Activated CD4-positive, alpha-beta T cell treated with anti-CD3 and anti-CD28 coated beads, Interleukin-2, amount 50 U/mL, for 1 hour (primary cell): ENCODE measurements at places on chromosomes 11 and 22.

- no peak for DNase-seq
These were observed 30.8 kb upstream of the PICK1 start for GRCh38 chr22:38026130-38027111.

- DNase-seq, result no peak
These were observed 4.2 kb upstream of the ANO1 start for GRCh38 chr11:70073871-70074371.

GRCh38 chr22:25100948-25101347 is 98.7 kb upstream of the CRYBB3 start:
- DNase-seq, result no peak

GRCh38 chr11:43686207-43686606 is 5.7 kb downstream of the HSD17B12 start:
- no peak for DNase-seq

- no peak for DNase-seq
These were observed 31.7 kb upstream of the OAF start for GRCh38 chr11:120179057-120179672.

DNA sequence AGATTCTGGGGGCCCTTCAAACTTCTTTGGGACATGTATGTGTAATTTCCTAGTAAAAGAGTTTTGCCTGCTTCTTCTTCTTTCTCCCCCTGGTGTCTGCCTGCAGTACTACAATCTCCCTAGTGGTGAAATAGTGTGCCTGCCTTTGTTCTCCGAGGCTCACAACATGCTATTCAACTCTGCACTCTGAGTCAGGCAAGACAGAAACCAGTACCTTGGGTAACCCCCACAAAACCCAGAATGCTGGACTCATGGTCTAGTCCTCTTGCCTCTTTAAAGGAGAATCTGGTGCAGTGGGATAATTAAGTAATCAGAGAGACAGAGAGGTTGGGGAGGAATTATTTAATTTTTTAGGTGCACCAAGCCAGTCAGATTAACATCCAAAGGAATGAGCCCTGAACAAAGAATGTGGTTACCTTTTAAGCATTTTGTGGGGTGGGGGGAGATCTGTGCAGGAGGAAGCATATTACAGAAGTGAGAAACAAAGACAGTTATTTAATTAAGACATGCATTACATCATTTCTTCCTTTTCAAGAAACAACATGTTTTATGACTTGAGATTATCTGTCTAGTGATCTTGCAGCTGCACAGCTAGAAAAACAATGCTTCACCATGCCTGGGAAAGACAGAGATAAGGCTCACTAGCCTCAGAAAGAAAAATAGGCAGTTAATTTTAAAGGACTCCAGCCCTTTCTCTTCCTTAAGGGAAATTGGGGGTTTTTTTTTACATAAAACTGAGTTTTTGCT is 11.0 kb upstream of the MS4A6A start:
- peak; percentile 49 for DNase-seq

GRCh38 chr22:48722661-48723060 is 1105.0 kb downstream of the BRD1 start:
- DNase-seq, result no peak

- peak; percentile 60 for DNase-seq
These were observed 7.3 kb downstream of the USP47 start for GRCh38 chr11:11848891-11849746.

GRCh38 chr11:121429556-121429955 is 22.6 kb upstream of the SORL1 start:
- no peak for DNase-seq

DNA sequence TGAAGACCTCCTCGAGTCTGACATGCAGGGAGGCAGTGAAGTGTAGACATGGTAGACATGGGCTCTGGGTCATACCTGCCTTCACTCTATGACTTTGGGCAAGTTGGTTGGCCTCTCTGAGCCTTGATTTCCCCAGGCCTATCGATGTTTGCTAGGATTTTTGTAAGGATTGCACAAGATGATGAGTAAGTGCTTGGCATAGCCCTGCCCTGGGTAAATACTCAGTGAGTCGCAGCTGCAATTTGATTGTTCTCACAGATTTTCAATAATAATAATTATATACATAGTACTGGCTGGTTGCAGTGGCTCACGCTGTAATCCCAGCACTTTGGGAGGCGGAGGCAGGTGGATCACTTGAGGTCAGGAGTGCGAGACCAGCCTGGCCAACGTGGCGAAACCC is 18.1 kb downstream of the MCM5 start:
- no peak for DNase-seq
